ENCODE measurements at places on chromosomes 4 and X. TPM values are rescaled to one million over a fixed set of nuclear protein-coding genes. Genes with fewer than 3 reads are reported as not detected.

The IL2 gene
- polyA plus RNA-seq: not detected

The SLC26A1 gene
- polyA plus RNA-seq: 1.1 TPM

The SSX7 gene
- polyA plus RNA-seq: not detected

The PLAC8 gene
- polyA plus RNA-seq: 236 TPM

The GAK gene
- 50.7 TPM for polyA plus RNA-seq

DNA sequence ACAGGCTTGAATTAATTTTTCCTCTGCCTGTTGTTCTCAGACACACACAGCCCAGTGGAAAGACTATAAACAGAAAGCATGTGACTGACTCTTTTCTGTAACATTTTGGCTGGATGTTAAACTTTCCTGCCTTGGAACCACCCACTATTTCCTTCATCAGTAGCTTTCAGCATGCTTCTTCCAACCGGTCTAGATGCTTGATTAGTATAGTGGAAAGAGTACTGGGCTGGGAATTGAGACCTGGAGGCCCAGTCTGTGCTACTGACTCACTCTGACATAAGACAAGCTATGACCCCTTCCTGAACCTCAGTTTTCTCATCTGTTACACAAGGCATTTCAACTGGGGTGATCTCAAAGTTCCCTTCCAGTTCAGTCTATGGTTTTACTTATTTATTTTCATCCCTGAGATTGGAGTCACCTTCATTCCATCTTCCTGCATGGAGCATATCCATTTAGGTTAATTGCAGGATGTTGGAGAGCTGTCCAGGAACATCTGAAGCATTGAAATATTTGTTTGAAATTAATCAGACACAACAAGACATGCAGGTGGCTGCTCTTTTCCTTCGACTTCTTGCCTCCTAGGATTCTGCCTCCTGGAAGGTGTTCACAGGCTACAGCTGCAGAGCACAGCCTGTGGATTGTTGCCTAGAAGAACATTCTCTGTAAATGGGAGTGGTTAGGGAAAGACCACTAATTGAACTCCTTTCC, 173.4 kb downstream of the RTL9 start:
- no peak for DNase-seq

GRCh38 chr4:181728305-181728966, 514.8 kb upstream of the TENM3 start:
- no peak for DNase-seq

DNA sequence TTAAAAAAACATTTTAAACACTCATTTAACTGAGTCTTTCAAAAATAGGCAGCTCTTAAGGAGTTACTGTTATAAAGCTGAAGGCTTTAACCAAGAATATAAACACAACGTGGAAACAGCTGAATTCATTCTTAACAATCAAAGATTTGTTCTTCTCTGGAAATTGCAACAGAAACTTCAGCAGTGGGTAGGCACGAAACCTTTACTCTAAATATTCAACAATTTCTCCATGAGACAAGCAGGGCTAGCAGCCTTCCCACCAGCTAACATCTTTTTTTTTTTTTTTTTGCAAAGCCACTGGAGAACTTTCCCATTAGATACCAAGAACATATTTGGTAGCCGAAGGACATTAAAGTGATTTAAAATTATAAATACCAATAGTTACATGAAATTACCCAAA, 78.2 kb upstream of the PRSS48 start:
- no peak for DNase-seq
